ENCODE measurements at places on chromosomes 5 and 9.

DNA sequence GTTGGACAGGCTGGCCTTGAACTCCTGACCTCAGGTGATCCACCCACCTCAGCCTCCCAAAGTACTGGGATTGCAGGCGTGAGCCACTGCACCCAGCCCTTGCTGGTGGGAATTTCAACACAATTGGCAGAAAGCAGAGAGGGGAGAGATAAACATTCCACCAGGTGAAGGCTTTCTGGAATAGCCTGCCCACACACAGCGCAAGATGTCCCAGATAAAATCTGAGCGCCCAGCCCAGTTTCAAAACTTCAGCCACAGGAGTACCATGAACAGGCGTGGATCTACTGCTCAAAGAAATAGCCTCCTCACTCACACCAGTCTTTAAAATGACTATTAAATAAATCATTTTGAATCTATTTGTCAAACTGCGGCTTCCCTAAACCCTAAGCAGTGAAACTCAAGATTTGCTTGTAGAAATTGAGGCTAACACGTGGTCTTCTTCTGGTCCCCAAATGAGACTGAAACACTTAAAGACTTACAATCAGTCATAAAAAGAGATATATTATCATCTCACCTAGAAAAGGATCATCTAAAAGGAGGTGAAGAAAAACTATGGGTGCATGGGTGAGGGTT is 34.7 kb downstream of the CAPSL start:
- DNase-seq: no peak

GRCh38 chr9:68685770-68686169 is 19.3 kb upstream of the PIP5K1B start:
- DNase-seq: no peak

DNA sequence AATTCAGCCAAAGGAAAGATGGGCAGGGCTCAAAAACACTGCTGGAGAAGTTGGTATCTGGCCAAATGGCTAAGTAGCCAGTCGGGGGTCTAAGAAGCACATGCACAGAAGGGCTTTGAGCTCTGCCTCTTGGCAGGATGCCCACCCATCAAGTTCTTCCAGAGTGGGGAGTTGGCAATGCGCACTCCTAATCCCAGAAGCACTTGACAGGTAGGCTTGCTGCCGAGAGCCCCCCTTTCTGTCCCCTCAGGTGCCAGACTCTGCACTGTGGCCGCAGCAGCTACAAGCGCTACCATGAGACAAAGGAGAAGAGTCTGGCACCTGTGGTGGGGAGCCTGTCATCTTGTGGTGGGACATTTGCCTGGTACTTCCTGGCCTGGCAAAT is 252.9 kb upstream of the SLC24A2 start:
- no peak for DNase-seq

GRCh38 chr5:94218374-94218773 is 400.0 kb downstream of the KIAA0825 start:
- no peak for DNase-seq

- DNase-seq: no peak
Measured at GRCh38 chr9:68626526-68626925, 78.5 kb upstream of the PIP5K1B start.

GRCh38 chr5:180589771-180590542 is 1.3 kb downstream of the SCGB3A1 start:
- no peak for DNase-seq

- no peak for DNase-seq
Measured at GRCh38 chr9:18905883-18906629, 127.0 kb downstream of the SAXO1 start.

GRCh38 chr9:98118640-98119601 is at the start of gene TRIM14:
TSS of gene TRIM14 (minus strand) at chr9:98119222. CDS start at chr9:98119188, 34 bp downstream.
- peak; percentile 60 for DNase-seq

- no peak for DNase-seq
Measured at GRCh38 chr5:105836268-105836667, 1834.5 kb downstream of the EFNA5 start.

- no peak for DNase-seq
Measured at GRCh38 chr5:4511996-4512656, 628.0 kb upstream of the ADAMTS16 start.

GRCh38 chr9:137184881-137185660 is 3.3 kb downstream of the ANAPC2 start:
- DNase-seq: no peak

- no peak for DNase-seq
Measured at GRCh38 chr5:79269733-79270166, 33.8 kb downstream of the JMY start.

- no peak for DNase-seq
Measured at GRCh38 chr5:157486221-157486681, 26.2 kb downstream of the NIPAL4 start.

DNA sequence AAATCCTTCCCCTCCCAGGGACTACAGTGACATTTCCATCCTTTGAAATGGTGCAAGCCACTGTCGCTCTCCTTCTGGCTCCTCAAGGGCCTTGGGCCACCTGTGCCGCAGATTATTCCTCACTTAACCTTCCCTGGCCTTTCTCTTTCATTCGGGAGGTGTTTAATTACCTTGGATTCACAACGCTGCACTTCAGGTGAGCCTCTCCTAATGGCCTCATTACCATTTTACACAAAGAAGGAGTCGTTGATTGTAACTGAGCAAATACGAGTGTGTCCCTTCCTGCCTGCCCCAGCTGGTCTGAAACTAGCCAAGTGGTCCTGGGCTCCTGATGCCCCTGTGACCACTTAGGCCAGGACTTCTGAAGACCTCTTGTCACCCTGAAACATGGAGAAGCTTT is 205.0 kb downstream of the CRB2 start:
- no peak for DNase-seq

GRCh38 chr9:21615446-21615845 is 133.3 kb upstream of the IFNE start:
- no peak for DNase-seq

- DNase-seq: no peak
Measured at GRCh38 chr5:2206293-2207108, 323.8 kb upstream of the IRX4 start.

DNA sequence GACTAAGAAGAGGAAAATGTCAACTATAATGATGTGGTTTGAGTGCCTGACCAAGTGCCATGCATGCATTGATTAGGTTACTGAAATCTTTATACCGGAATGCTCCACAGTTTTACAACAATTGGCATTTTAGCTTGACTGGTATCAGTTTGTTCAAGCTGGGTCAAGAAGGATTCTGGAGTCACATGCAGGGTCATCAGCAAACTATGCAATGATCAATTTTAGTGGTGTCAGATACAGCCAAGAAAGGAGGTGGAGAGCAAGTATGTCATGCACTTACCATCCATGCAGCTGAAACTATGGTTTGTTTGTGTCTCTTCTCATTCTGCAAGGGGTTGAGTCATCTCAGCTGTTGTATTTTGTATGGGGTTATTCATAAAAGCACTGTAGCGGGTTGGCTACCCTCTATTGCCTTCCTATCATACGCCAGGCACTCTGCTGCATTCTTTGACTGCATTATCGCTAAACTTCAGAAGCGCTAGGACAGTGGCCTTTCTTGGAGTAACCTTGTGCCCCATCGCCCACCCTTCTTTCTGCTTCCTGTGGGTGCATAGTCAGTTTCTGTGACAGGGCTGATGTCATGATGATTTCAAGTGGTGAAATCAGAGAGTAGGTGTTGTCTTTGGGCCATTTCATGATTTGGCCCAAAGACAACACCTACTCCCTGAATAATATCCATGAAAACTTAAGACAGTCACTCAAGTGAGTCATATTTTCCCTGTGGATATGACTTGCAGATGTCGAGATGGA is 145.4 kb downstream of the MTX3 start:
- DNase-seq: no peak

DNA sequence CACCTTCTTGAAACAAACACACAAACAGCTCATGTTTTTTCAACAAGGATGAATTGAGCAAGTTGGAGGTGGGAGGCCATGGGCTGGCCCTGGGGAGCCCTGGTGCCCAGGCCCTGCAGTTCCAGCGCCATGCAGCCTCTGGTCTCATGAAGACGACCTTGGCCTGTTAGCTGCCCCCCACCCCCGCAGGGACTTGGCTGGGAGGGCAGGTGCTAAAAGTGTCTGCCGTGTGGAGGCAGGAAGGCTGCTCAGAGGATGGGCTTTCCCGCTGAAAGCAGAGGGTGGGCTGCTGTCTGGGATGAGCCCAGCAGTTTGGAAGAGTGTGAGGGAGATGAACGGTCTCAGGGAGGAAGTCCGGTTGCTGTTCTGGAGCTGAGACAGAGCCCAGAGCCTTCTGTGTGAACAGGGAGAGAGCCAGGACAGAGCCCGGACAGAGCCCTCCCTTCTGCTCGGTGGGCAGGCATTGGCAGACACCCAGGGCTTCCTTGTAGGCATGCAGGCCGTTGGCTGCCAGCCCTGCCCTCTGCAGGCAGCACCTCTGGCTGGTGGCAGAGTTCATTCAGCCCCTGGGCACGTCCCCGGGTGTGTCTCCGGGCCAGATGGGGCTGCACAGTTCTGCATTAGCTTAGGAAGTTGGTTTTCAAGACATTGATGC is 18.7 kb downstream of the ROPN1L start:
- no peak for DNase-seq

DNA sequence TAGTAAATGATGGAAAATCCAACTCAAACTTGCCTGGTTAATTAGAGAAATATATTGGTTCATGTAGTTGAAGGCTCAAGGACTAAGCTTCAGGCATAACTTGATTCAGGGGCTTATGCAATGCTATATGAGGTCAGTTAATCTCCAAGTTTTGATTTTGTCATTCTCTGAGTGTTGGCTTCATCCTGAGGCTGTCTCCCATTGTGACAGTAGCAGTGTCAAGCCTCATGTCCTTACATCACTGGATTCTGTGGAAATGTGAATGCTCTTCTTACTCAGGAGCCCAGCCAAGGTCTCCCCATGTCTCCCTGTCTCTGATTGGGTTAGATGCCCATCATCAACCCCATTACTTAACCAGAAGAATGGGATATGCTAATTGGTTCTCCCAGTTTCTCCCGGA is 44.4 kb upstream of the SNX2 start:
- DNase-seq: no peak

DNA sequence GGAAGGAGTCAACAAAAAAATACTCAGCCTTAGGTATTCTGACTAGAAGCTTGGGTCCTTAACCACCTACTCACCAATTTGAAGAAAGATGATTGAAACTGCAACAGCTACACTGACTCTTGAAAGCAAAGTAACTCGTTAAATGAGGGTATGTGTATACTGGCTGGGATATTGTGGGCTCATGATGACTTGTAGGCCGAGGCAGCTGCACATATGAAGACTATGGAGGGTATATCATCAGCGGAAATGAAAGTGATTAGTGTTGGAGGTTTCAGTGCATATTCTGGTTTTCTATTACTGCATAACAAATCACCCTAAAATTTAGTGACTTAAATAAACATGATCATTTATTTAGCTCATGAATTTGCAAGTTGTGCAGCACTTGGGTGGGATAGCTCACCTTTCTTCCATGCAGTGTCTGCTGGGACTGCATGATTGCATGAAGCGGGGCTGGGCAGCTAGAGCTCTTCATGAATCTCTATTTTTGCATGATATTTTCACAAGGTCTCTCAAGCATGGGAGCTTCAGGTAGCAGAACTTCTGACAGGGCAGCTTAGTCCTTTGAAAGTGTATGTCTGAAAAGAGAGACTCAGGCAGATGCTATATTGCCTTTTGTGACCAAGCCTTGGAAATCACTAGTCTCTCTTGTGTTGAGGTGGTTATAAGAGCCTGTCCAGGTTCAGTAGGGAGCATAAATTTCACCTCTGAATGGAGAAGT is 96.1 kb upstream of the CDKN2B start:
- DNase-seq: no peak

GRCh38 chr9:69027355-69028097 is 8.0 kb upstream of the FXN start:
- DNase-seq: no peak

GRCh38 chr5:138064526-138064925 is 19.3 kb upstream of the WNT8A start:
- no peak for DNase-seq

DNA sequence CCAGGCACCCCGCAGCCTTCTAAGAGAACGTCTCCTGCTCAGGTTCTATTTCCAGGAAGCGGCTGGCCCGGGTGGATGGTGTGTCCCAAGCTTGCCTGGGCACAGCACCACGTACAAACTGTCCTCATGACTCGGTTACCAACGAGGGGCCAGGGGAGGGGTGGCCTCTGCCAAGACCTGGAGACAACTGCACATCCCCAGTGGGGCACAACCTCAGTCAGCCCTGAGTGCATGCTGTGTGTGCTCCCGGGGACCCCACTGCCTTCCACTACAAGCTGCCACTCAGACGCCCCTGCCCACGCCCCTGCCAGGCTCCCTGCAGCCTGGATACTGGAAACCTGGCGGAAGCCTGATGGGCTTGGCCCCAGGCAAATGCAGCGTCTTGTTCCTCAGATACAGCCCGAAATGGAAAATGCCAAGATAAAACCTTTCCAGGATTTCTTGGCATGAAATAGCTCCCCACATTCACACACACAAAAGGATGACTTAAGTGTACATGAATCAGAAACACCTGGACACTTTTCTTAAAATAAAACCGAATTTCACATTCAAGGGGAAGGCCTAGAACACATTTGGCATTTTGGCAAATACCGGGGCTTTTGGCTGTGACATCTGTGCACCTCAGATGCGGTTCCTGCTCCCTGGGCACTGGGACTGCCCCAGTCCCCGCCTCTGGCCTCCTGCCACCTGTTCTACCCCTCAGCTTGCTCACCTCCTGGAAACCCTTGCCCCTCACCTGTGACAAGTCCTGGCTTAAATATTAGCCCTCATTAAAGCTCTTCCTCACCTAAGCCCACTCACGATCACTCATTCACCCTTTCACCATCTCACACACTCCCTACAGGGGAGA is 62.5 kb downstream of the COL23A1 start:
- DNase-seq: no peak

DNA sequence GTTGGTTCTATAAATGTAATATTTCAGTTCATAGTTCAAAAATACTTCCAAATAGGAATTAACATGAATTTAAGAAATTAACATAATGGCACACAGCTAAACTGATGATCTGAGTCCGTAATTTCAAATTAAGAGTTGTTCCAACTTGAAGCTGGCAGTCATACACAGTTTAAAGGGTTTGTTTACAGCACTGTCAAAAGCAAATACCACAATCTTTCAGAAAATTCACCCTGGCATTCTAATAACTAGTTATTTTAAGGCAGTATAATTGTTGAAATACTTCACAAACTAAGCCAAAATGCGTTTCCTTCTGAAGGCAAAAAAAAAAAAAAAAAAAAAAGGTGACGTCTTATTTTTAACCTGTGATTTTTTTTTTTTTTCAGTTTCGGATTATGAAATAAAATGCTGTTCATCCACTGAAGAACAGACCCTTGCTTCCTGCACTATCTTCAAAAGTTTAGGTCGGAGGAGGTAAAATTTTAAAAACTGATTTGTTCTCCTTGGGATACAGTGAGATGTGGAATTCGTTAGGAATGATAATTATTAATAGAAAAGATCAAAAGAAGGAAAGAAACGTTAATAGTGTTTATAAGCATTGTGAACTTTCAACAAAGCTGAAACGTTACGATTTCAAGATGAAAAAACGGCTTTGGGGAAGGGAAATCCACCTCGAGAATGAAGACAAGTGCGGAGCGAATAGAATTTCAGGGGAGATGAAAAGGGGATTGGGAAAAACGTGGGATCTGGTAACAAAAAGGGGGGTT is 850 bp downstream of the IL6ST start:
- no peak for DNase-seq

GRCh38 chr5:55250064-55250463 is 16.7 kb upstream of the CCNO start:
- no peak for DNase-seq

GRCh38 chr9:109953300-109953699 is 173.3 kb downstream of the PALM2AKAP2 start:
- no peak for DNase-seq

Data from stimulated activated CD4-positive, alpha-beta T cell treated with anti-CD3 and anti-CD28 coated beads, Interleukin-4, amount 100 ng/mL, for 1 hour (primary cell).